ENCODE measurements at places on chromosomes 16 and 17. TPM values are rescaled to one million over a fixed set of nuclear protein-coding genes. Genes with fewer than 3 reads are reported as not detected.

WFIKKN1 gene
- 0.05 TPM for total RNA-seq

KRTAP4-3 gene
- total RNA-seq: not detected

MAP2K6 gene
- total RNA-seq: 2.2 TPM

TP53TG3B gene
- total RNA-seq: not detected

RNF151 gene
- total RNA-seq: not detected

TRAF4 gene
- 83.0 TPM for total RNA-seq

ABCA3 gene
- 6.1 TPM for total RNA-seq

DRC3 gene
- total RNA-seq: 0.34 TPM

RHOT2 gene
- 112 TPM for total RNA-seq

MPP2 gene
- 1.8 TPM for total RNA-seq
